ENCODE measurements at places on chromosomes 16 and 17. TPM values are rescaled to one million over a fixed set of nuclear protein-coding genes. Genes with fewer than 3 reads are reported as not detected.

The RCVRN gene
- total RNA-seq: not detected

The NOL3 gene
- total RNA-seq: 24.1 TPM

The P2RX5 gene
- not detected for total RNA-seq

The EFCAB5 gene
- not detected for total RNA-seq

The CDH11 gene
- total RNA-seq: 107 TPM

The CARHSP1 gene
- total RNA-seq: 182 TPM

GRCh38 chr16:4249530-4250308 lies 7.8 kb upstream of the SRL start:
- H3K4me1 ChIP-seq: no peaks in the 10 kb centered on the region
- H3K36me3 ChIP-seq: no peaks in the 10 kb centered on the region
- H3K4me3 ChIP-seq: no peak overlapping the region
- H3K27me3 ChIP-seq: no peaks in the 10 kb centered on the region
- DNase-seq: no peak
- no peak overlapping the region for H3K27ac ChIP-seq

DNA sequence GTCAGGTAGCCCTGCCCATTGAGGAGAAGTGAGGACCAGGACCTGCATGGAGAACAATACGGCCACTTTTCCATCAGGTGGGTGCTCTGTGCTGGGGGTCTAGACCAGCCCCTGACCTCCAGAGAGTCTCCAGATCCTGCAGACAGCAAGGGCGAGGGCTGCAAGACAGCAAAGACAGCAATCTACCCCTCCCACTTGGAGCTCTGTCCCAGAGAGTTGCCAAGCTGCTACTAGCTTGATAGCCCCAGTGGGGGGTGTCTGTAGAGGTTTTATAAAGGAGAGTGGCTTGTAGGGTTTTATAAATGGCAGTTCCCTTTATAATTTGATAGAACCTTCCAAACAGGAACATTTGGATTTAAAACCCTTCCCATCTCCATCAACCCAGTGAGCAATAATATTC lies 16.7 kb upstream of the SLFN11 start:
- no peak overlapping the region for H3K4me3 ChIP-seq
- H3K4me1 ChIP-seq: no peaks in the 10 kb centered on the region
- no peaks in the 10 kb centered on the region for H3K27me3 ChIP-seq
- no peak for DNase-seq
- no peaks in the 10 kb centered on the region for H3K36me3 ChIP-seq

- H3K4me1 ChIP-seq: no peaks in the 10 kb centered on the region
- no peak overlapping the region for H3K27ac ChIP-seq
- no peaks in the 10 kb centered on the region for H3K36me3 ChIP-seq
- no peak for DNase-seq
These were observed 632.9 kb upstream of the C16orf82 start for GRCh38 chr16:26433807-26434206.

DNA sequence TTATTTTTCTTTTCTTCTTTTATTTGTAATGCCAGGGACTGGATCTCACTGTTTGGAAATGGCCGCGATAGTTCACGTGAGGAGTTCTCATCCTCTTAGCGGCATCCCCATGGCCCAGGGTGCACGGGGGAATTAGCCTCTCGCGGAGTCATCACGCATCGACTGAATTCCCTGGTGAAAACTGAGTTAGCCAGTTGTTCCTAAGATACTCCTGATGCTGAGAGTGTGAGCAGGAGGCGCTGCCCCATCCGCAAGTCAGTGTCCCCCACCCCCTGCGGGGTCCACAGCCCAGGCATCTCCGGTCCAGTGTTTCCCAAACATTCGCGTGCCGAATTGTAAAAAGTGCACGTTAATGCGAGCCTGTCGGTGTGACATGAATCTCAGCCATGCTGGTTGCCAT lies 277.2 kb downstream of the CPPED1 start:
- H3K27ac ChIP-seq: no peak overlapping the region
- H3K4me3 ChIP-seq: no peak overlapping the region
- no peak for DNase-seq
- no peaks in the 10 kb centered on the region for H3K4me1 ChIP-seq
- H3K36me3 ChIP-seq: no peaks in the 10 kb centered on the region
- no peaks in the 10 kb centered on the region for H3K27me3 ChIP-seq

DNA sequence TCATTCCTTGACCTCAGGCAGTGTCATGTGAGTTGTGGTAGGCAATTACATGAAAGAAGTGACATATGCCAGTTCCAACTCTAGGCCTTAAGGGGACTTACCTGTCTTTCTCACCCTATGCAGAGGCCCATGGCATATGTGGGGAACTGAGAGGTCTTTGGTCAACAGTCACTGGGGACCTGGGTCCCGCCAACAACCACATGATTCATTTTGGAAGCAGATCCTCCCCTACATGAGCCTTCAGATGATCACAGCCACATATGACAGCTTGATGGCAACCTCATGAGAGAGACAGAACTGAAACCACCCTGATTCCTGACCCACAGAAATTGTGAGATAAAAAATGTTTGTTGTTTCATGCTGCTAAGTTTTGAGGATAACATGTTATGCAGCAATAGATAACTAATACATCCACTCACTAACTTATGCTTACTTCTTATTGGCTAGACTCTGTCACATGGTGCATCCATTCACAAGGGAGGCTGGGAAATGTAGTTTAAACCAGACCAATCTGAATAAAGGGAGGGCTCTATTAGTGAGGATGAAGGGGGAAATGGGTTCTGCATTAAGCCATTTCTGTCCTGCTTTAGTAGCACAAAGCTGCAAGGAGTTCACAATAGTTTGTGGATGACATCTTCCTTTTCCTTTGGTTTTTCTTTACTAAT lies 298.2 kb downstream of the HAPSTR1 start:
- no peaks in the 10 kb centered on the region for H3K4me1 ChIP-seq
- DNase-seq: no peak
- H3K36me3 ChIP-seq: no peaks in the 10 kb centered on the region
- no peak overlapping the region for H3K27ac ChIP-seq
- H3K27me3 ChIP-seq: no peaks in the 10 kb centered on the region
- H3K4me3 ChIP-seq: no peak overlapping the region

DNA sequence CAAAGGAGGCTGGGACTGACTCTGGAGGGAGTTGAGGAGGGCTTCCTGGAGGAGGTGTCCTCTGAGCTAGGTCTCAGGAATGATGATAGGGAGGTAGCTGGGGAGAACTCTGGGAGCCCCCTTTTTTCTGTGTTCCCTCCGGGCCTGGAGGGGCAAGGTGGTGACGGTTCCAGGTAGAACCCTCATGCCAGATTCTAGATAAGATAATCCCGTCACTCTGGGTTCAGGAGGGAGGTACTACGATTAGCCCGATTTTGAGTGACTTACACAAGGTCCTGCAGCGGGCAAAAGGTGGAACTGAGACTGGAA lies 18.7 kb upstream of the ADGRG3 start:
- peaks cover 31% of the 10 kb centered on the region for H3K4me1 ChIP-seq
- H3K4me3 ChIP-seq: no peak overlapping the region
- no peaks in the 10 kb centered on the region for H3K36me3 ChIP-seq
- no peaks in the 10 kb centered on the region for H3K27me3 ChIP-seq
- H3K27ac ChIP-seq: no peak overlapping the region

GRCh38 chr16:80463751-80464495 lies 76.9 kb upstream of the DYNLRB2 start:
- H3K27me3 ChIP-seq: no peaks in the 10 kb centered on the region
- H3K4me3 ChIP-seq: no peak overlapping the region
- peaks cover 6% of the 10 kb centered on the region for H3K4me1 ChIP-seq
- H3K36me3 ChIP-seq: no peaks in the 10 kb centered on the region

DNA sequence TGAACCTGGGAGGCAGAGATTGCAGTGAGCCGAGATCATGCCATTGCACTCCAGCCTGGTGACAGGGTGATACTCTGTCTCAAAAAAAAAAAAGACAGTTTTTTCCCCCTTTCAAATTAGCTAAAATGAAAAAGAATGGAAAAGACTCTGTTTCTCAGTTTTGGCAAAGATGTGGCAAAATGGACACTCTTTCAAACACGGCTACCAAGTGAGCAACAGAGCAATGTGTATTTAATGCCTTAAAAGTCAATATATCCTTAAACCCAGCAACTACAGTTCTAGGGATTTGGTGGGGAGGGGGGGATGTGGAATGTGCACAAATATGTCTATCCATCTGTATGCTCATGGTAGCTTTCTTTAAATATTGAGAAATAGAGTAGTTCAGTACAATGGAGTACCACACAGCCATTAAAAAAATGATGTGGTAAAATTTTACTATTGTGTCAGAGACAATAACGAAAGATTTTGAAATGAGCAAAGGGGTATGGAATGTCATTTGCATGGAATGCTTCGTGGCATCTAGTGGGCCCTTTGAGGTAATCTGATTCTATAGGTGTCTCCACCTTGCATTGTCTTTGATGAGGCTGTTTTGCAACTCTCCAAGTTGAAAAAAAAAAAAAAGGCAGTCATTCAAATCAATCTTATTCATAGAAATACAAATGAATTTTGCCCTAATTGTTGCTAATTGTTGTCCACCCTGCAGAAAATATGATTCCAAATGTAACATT lies 108.1 kb downstream of the AXIN2 start:
- no peaks in the 10 kb centered on the region for H3K4me1 ChIP-seq
- no peak overlapping the region for H3K27ac ChIP-seq
- H3K36me3 ChIP-seq: no peaks in the 10 kb centered on the region
- DNase-seq: no peak
- H3K27me3 ChIP-seq: 0 out of 2 replicates have a peak, but pooled peaks cover 6% of the 10 kb centered on the region

DNA sequence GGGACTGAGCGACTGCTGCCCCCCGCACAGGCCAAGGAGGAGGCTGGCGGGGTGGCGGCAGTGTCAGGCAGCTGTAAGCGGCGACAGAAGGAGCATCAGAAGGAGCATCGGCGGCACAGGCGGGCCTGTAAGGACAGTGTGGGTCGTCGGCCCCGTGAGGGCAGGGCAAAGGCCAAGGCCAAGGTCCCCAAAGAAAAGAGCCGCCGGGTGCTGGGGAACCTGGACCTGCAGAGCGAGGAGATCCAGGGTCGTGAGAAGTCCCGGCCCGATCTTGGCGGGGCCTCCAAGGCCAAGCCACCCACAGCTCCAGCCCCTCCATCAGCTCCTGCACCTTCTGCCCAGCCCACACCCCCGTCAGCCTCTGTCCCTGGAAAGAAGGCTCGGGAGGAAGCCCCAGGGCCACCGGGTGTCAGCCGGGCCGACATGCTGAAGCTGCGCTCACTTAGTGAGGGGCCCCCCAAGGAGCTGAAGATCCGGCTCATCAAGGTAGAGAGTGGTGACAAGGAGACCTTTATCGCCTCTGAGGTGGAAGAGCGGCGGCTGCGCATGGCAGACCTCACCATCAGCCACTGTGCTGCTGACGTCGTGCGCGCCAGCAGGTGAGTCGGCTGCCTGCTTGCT lies 5.6 kb upstream of the TMEM88 start:
- H3K36me3 ChIP-seq: peaks cover 48% of the 10 kb centered on the region
- no peaks in the 10 kb centered on the region for H3K27me3 ChIP-seq
- no peak overlapping the region for H3K27ac ChIP-seq
- H3K4me3 ChIP-seq: no peak overlapping the region
- peaks cover 11% of the 10 kb centered on the region for H3K4me1 ChIP-seq

GRCh38 chr17:7018331-7018964 lies 4.4 kb upstream of the BCL6B start:
- H3K27ac ChIP-seq: no peak overlapping the region
- H3K27me3 ChIP-seq: no peaks in the 10 kb centered on the region
- peaks cover 42% of the 10 kb centered on the region for H3K4me1 ChIP-seq
- DNase-seq: no peak
- no peak overlapping the region for H3K4me3 ChIP-seq
- peaks cover 16% of the 10 kb centered on the region for H3K36me3 ChIP-seq

DNA sequence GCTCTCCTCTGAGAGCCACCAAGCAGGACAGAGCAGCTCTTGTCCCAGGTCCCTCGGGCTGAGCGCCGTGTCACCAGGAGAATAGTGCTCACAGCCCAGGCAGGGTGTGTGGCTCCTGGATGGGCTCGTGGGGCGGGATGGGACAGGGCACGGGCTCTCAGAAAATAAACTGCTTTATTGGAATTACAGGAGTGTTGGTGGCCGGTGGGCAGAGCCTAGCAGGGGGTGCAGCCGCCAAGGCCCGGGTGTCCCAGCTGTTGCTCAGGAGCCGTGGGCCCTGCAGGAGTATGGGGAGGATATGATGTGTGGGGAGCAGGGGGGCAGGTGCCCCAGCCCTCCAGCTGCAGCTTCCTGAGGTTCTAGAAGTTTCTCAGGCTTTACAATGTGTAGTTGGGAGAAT lies 17.1 kb downstream of the TELO2 start:
- H3K4me1 ChIP-seq: no peaks in the 10 kb centered on the region
- no peak for DNase-seq
- no peaks in the 10 kb centered on the region for H3K27me3 ChIP-seq
- no peak overlapping the region for H3K4me3 ChIP-seq

DNA sequence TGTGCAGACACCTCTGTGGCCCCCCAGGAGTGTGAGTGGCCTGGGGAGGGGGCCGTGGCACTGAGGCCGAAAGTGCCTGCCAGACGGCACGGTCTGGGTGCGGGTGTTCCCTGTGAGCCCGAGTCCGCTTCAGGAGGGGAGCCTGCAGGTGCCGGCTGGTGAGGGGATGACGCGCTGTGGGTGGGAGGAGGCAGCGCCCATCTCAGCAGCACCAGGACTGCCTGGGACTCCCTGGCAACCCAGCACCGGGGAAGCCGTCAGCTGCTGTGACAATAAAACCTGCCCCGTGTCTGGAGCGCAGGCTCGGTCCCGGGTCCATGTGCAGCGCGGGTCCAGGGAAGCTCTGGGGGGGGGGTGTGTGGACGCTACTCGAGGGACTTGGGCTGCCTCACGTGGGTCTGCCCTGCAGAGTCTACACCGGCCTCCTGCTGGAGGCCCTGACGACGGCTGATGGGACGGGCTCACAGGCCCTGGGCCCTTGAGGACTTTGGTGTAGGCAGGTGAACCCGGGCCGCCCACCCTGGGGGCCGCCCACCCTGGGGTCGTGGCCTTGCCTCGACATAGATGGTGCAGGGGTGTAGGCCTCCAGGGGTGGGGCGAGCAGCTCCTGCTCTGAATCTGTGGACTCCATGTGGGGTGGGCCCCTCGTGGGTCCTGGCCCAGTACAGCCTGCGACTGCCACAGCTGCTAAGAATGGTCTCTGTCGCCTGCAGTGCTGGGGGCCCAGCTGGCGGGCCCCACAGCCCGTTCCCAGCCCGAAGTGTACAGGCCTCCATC lies 5.9 kb upstream of the RAB40C start:
- peaks cover 13% of the 10 kb centered on the region for H3K36me3 ChIP-seq
- no peak overlapping the region for H3K27ac ChIP-seq
- no peak for DNase-seq
- peaks cover 11% of the 10 kb centered on the region for H3K4me1 ChIP-seq
- no peak overlapping the region for H3K4me3 ChIP-seq
